Esophagus squamous epithelium (tissue), 5 donors: ENCODE measurements at places on chromosomes 5 and 9.

- no peak for DNase-seq
Measured at GRCh38 chr5:36696059-36696673, 89.8 kb downstream of the SLC1A3 start.

DNA sequence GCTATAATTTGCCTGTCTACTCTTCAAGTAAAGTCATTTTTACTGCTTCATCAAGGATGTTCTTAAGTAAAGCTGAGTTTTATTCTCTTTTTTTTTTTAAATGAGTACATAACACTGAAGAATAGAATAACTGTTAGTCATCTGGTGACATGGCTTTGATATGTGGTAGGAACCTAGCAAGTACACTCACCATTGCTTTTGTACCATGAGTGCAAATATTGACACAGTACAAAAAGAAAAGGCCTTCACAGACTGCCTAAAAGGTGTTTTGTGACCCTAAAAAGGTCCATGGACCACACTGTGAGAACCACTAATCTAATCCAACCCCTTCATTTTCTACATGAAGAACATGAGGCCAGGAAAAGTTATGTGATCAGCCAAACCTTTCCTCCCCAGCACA lies 55.0 kb downstream of the ECPAS start:
- DNase-seq = no peak

DNA sequence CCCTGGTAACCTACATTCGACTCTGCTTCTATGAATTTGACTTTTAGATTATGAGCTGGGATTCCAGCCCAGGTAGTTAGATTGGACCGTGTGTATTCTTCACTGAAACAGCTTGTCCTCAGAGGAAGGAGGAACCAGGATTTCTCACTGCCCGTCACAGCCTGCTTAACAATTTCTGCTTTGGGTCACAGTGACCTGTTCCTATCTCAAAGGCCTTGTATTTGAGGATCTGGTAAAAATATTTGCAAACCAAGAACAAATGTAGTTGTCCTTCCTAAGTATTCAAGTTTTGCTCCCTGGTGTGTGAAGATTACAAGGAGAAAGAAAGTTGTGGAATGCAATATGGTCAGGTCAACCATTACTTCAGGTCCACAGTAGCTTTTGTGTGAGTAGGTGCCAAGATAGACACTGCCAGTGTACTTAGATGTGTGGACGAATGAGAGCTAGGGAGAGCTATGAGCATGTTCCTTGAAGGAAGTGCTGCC lies 55.1 kb downstream of the KIF4B start:
- DNase-seq = no peak

DNA sequence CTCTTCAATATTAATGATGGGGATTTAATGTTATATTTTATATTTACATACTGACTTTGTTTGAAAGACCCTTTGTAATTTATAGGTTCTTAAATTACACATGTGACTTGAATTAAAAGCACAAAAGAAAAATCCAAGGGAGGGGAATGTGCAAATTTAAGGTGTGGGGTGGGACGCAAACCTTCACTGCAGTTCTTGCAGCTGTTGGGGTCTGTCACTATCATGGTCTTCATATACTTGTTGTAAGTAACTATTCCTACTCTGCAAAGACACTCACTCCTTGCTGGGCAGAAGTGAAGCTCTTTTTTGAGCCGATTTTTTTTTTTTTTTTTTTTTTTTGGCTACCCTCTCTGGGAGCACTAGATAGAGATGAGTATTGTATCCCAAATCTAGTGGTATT lies 505.3 kb downstream of the ARHGEF28 start:
- DNase-seq = no peak

DNA sequence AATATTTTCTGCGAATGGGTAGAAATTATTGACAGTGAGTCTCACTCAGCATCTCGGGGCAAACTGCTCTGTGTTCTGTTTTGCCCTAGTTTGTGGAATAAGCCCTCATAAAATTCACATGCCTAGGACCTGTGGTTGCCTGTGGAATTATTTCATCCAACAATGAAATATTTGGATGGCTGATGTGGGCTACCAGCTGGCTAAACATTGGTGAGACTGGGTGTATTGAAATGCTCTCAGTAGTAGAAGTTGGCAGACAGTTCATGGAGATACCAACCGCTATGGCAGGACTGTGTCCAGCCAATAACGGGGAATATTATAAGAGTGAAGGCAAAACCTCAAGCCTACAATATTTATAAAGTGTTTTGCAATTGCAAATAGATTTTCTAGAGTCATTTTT lies 344.1 kb upstream of the RPS23 start:
- no peak for DNase-seq

DNA sequence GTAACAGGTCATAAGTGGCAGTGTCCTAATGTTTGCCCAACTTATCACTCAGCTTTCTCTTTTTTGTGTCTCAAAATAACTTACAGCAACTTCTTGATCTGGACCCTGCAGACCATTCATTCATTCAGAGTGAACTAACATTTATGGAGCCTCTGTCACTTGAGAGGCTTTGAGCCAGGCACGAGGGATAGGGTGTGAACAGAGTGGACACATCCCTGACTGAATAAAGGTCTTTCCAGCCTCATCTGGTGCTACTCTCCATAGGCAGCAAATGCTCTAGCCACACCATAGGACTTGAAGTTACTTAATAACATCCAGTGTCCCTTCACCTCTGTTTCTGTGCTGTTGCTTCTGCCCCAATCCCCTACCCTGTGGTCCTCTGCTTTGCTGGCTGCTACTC lies 212.1 kb upstream of the FBN2 start:
- DNase-seq = no peak

GRCh38 chr9:13974891-13975290 lies 339.1 kb downstream of the NFIB start:
- no peak for DNase-seq

DNA sequence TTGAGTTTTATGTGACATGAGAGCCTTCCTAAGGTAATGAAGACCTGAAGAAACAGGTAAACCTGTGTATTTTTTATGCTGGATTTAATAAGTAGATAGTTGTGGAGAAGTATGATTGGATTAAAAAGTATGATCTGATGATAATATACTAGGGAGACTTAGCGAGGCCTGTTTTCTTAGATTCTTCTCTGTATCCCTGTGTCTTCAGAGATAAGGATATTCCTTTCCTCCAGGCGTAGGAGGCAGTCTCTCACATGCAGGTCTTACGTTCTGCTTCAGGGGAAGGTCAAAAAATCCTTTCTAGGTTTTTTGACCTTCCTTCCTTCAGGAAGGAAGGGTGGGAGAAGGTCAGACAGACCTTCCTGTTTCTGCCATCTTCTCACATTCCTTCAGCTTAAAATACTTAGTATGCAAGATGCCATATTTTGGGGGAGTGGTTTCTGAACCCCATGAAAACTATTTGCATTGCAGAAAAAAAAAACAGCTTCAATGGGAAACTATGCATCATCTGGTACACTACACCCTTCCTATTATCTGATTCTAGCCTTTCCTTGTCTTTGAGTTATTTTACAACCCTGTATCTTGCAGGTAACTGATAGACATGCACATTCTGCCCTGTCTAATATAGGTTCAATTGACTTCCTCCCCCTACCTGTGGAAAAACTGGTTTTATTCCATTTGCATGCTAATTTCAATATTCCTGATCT lies 57.3 kb upstream of the ZNF608 start:
- DNase-seq = no peak

DNA sequence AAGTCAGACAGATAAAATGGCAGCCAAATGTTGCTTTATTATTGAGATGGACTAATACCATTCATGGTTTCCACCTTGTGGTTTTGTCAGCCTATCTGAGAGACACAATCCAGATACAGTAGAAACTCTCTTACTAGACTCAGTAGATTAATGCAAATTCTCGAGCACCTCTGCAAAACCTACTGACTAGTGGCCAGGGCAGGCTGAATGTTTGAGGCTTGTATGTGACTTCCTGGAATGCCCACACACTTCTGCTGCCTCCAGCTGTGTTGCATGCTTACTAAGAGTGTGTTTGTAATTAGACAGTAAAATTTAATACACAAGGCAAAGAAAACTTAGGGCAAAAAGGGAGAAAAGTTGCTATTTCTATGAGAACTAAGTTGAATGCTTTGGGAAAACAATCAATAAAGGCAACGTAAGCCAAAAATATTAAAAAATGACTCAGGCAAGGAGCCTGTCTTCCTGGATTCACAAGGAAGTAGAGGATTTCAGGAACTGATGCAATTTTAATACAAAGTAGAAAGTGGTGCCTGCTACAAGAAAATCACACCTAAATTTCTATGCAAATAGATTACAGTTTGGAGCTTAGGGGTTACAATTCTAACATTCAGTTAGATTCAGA lies 30.2 kb upstream of the CCNG1 start:
- no peak for DNase-seq

DNA sequence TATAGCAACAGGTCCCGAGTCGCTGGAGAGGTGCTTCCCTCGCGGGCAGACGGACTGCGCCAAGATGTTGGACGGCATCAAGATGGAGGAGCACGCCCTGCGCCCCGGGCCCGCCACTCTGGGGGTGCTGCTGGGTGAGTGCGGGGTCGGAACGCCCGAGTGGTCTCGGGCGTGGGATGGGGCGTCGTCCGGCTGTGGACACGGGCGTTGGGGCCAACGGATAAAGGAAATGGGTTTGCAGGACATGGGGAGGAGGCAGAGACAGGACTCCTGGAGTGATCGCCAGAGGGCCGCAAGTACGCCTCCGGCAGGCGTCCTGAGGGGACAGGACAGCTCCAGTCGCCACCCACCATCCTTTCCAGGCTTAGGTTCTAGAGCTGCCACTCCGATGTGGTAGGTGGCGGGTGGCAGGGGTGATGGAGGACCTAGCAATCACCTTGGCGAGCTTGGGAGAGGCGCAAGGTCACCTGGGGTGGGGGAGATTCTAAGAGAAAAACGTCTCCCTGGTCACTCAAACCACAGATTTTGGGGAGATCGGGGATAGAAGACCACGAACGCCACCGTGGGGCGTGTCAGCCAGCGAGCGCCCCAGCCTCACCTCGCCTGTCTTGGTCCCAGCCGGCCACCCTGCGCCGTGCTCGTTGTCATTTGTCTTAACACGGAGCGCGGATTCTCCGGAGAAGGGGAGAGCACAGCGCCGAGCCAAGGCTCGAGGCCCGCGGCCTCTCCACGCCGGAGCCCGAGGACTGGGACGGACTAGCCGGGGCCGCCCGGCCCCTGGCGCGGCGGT lies 922 bp downstream of the LMX1B start:
- DNase-seq = no peak

- DNase-seq = no peak
Measured at GRCh38 chr5:140213370-140213983, 38.5 kb downstream of the CYSTM1 start.
